Thyroid gland (tissue), 4 donors: ENCODE measurements at places on chromosomes 1 and 21. TPM values are rescaled to one million over a fixed set of nuclear protein-coding genes. Genes with fewer than 3 reads are reported as not detected.

The FCRL5 gene
- total RNA-seq, result 0.15 TPM

The CTBS gene
- 17.4 TPM for total RNA-seq

The SLC22A15 gene
- total RNA-seq, result 5.4 TPM

DNA sequence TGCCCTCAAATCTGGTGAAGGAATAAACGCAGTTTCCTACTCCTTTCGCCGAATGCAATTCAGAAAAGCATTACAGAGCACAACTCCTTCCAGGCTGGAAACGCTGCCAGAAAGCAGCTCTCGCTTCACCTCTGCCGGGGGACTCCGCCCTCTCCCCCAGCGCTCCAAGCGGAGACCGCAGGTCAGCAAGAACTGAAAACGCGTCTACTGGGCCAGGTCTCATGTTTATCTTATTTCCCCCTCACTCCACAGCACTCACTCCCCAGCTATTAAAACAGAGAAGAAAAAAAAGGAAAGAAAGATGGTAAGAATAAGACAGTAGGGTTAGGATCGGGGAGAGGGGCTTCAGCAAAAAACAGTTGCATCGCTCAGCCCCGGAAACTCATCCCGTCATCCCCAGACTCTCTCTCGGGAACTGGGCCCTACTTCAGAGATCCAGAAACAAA lies 833 bp upstream of the RCOR3 start:
- H3K27ac ChIP-seq, result peak overlapping the region; percentile 99
- peaks cover 16% of the 10 kb centered on the region for H3K4me1 ChIP-seq
- H3K4me3 ChIP-seq, result peak overlapping the region; percentile 98
- DNase-seq, result peak; percentile 91

- no peaks in the 10 kb centered on the region for H3K36me3 ChIP-seq
- H3K27ac ChIP-seq, result no peak overlapping the region
- H3K4me3 ChIP-seq, result no peak overlapping the region
- no peaks in the 10 kb centered on the region for H3K27me3 ChIP-seq
- DNase-seq, result no peak
These were observed 44.5 kb upstream of the C1orf87 start for GRCh38 chr1:60118085-60118484.

- H3K27ac ChIP-seq, result no peak overlapping the region
- H3K4me1 ChIP-seq, result no peaks in the 10 kb centered on the region
- H3K36me3 ChIP-seq, result no peaks in the 10 kb centered on the region
- no peak overlapping the region for H3K4me3 ChIP-seq
- H3K27me3 ChIP-seq, result no peaks in the 10 kb centered on the region
- DNase-seq, result no peak
These were observed 53.8 kb upstream of the TARDBP start for GRCh38 chr1:10958614-10959013.

- no peaks in the 10 kb centered on the region for H3K27me3 ChIP-seq
- H3K4me3 ChIP-seq, result no peak overlapping the region
- no peak overlapping the region for H3K27ac ChIP-seq
- DNase-seq, result no peak
These were observed 14.2 kb upstream of the CFH start for GRCh38 chr1:196637606-196638005.

DNA sequence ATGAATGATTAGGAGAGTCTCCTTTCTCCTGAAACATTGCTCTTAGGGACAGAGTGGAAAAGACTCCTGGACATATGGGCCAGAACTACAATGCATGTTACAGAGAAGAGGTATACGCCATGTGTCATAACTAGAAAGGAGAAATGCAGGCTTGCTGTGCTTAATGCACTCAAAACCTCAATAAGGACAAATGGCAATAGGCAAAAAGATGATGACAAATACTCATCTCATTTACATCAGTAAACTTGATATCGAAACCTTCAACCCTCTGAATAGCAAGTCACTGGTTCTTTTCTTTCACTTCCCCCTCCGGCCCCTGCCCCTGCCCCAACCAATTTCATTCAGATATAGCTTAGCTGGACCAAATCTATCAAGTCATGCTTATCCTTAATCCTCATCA lies 1.9 kb upstream of the GPR88 start:
- no peak overlapping the region for H3K4me3 ChIP-seq
- no peak for DNase-seq
- no peak overlapping the region for H3K27ac ChIP-seq
- H3K4me1 ChIP-seq, result peaks cover 11% of the 10 kb centered on the region

DNA sequence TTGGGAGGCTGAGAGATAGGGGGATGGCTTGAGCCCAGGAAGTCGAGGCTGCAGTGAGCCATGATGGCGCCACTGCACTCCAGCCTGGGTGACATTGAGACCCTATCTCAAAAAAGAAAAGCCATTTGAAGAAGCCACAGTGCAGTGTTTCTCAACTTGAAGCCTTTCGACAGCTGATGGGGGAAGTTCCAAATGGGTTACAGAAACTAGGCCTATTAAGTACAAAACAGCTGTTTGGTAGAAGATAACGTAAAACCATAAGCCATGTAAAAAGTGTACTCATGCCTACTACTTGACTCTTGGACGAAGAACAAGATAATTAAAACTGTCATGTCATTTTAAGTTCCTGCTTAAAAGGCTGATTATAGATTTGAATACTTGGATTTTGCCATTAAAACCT lies 16.6 kb downstream of the COPA start:
- no peaks in the 10 kb centered on the region for H3K4me1 ChIP-seq
- H3K36me3 ChIP-seq, result peaks cover 88% of the 10 kb centered on the region
- H3K4me3 ChIP-seq, result no peak overlapping the region
- no peak for DNase-seq
